NCI-H748 treated with DMSO at 0.1 percent for 48 hours (cell line): ENCODE measurements at places on chromosomes 1 and 21.

GRCh38 chr21:32371913-32372314, 20.9 kb downstream of the URB1 start:
- DNase-seq = no peak

DNA sequence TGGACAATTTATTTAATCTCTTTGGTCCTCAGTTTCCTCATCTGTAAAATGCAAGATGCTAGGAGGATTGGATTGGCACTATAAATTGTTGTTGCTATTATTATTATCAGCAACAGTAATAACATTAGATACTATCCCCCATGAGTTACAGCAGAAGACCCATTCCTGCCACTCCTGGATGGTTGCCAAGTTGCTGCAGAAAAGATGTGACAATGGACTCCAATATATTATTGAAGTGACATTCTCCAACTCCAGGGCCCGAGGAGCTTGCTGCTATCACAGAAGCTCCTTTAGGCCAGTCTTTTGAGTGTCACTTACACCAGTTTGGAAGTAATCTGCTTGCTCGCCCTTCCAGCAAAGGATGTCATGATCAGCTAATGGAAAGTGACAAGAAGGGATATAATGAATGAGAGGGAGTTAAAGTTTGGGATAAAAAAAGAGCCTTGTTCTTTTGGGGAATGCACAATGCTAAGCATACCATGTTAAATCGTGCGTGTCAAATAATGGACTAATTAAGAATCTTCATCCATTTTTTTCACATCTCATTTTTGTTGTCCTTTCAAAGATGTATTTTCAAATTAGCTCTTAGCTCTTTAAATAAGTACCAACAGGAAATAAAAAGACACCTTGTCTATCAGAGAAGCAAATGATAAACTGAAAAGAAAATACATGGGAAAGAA, 19.5 kb upstream of the PROX1 start:
- no peak for DNase-seq

DNA sequence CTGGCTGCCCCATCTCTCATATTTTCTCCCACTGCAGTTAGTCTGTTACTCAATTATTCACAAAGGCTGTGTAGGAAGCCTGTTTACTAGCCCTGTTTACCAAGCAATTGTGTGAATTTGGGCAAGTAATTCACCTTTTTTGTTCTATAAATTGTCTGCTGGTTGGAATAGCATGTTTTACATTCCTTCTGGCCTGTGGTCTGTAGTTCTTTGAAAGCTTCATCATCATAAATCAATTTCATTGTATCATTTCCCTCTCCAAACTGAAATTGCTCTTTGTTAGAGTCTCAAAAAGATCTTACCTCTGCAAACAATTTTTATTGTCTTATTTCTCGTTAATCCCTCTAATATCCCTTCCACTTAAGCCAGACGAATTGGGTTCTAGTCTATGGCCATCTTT, 1059.5 kb upstream of the ADGRL4 start:
- DNase-seq = peak; percentile 98

DNA sequence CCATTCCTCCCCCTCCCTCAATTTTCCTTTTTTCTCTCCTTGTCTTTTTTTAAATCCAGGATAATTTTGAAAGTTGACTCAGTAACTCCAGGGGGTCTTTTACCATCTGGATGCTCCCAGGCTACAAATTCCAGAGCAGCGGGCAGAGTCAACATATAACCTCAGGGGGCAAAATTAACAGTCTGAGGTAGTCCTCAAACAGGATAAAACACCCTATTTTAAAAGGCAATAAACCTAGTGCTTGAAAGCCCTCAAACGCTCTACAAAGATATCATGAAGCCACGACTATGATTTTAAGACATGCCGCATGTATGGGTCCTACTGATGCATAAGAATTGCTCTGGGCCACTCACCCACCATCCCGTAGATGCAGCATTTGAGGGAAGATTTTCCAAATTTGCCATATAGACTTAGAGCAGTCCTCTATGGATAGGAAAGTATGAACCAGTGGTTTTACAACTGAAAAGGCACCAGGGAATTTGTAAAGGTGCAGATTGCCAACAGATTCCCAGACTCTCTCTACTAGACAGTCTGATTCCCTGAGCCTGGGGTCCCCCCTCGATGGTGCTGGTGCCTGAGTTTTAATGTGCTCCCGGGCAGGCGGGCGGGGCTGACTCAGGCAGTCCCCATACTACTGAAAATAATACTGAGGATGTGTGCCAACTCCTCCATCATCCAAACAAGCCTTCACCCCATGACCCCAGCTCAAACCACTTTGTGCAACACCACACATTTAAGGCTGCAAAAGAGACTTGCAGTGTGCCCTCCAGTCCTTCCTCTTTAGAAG, 37.2 kb downstream of the PTPN14 start:
- DNase-seq = no peak

DNA sequence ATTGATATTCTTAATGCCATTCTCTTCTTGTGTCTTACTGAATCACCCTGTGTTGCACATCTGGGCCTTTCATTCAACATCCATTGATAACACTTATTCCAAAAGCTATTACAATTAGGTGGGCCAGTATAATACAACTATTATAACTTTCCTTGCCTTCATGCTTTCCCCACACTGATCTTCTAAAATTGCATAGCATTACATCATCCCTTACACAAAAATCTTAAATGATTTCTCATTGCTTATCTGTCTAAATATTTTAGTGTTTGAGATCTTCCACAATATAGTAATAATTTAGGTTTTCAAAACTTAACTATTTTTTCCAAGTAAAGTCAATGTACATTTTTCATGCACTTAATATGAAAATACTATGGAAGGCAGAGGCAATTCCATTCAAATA, 1634.1 kb downstream of the PLA2G4A start:
- DNase-seq = no peak

- no peak for DNase-seq
Observed at GRCh38 chr1:20291645-20292084, 990 bp downstream of the VWA5B1 start.

- peak; percentile 27 for DNase-seq
Observed at GRCh38 chr1:103788377-103788776, 38.7 kb downstream of the AMY1C start.

DNA sequence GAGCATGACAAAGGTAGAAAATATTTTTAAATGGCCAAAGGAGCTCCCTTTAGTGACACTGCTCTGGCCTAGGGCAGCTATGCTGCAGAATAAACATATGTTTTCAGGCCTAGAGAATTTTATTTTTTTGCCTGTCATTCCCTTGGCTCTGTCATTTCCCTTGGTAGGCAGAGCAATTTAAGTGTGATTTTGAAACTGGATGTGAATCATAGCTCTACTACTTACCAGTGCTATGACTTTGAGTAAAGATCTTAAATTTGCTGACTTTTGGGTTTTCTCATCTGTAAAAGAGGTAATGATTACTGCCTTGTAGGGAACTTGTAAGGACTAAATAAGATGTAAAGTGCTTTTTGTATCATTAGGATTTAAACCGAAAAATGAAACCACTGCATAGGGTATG, 189.0 kb upstream of the ZRANB2 start:
- no peak for DNase-seq

DNA sequence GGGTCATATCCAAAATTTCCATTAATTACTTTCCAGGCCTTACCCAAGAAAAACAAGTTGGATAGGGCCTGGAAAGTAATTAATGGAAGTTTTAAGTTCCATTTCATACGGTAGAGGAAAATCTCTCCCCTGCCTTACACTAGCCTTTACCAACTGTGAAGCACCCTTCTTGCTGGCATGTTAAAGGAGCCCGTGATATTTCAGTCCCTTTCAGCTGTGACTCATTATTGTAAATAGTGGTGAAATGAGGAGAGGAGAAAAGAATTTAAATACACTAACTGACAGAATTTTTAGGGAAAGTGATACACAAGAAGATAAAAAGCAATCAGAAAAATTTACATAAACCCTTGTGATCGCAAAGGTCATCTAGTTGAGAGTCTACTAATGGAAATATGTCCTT, 20.3 kb upstream of the KAZN start:
- DNase-seq = no peak

DNA sequence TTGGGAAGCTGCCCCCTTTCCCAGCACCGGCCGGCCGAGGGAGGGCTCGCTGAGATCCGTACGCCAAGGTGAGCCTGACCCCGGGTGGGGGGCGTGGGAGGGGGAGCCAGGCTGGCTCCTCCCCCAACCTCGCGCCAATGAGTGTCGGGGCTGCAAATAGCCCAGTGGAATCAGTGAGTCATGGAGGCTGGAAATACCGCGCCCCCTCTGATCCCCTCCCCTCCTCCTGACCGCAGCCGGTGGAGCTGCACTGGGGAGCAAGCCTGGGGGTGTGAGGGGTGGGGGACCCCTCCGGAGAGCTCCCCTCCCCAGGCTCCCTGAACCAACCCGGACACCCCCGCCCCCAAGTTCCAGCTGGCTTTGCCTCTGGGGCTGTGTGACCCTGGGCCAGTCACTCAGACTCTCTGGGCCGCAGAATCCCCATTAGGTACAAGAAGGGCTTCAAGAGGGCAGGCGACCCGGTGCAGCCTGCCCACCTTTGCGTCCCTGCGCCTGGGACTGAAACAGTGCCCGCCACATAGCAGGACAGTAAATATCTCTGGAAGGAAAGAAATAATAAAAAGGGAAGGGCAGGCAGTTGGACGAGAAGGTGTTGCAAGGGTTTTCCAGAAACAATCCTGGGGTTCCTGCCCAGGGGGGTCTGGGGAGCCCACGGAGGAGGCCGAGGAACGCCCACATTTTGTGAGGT, 4.5 kb downstream of the HSPB7 start:
- DNase-seq = no peak
